PC-9 (cell line): ENCODE measurements at places on chromosomes 7 and 10. TPM values are rescaled to one million over a fixed set of nuclear protein-coding genes. Genes with fewer than 3 reads are reported as not detected.
A peak's percentile ranks its signal among the peaks of the same experiment; 100 is the strongest.

DNA sequence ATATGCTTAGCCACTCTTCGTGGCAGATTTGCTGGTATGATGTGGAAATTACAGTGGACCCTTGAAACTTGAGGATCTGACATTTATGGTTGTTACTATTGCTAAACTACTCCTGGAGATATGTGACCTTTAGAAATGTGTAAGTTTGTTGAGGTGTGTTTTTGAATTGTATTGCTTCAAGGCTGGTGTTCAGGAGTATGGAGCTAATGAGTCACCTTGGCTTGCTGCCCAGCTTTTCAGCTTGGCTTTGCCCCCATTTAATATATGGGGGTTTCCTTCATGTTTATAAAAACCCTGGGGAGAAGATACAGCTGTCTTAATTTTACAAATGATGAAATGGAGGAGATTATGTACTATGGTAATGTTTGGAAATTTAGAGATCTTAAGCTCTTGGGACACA, 11.6 kb downstream of the HBP1 start:
- DNase-seq: peak; percentile 57
- no peaks in the 10 kb centered on the region for H3K27me3 ChIP-seq
- H3K4me1 ChIP-seq: peaks cover 20% of the 10 kb centered on the region
- peaks cover 55% of the 10 kb centered on the region for H3K36me3 ChIP-seq

GRCh38 chr10:85458324-85458723, 908.3 kb downstream of the GRID1 start:
- H3K36me3 ChIP-seq: no peaks in the 10 kb centered on the region
- H3K27me3 ChIP-seq: no peaks in the 10 kb centered on the region

DNA sequence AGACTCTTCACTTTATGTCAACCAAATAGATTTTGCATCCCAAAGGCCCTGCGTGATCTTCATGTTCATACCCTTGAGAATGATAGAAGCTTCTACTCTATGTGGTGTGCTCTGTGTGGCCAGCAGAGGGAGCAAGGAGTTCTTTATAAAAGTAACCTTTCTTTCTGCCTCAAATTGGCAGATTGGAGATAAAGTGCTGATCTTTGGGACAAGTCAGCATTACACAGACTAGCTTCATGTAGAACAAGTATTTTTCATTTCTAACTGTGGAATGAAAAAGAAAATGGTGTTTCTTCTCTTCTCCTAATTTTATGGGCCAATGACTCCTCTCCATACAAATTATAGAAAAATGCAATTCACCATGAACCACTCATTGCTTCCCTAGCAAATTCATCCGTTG, 1214.1 kb downstream of the SORCS1 start:
- DNase-seq: no peak
- no peak overlapping the region for H3K4me3 ChIP-seq
- no peak overlapping the region for H3K27ac ChIP-seq
- no peaks in the 10 kb centered on the region for H3K36me3 ChIP-seq

DNA sequence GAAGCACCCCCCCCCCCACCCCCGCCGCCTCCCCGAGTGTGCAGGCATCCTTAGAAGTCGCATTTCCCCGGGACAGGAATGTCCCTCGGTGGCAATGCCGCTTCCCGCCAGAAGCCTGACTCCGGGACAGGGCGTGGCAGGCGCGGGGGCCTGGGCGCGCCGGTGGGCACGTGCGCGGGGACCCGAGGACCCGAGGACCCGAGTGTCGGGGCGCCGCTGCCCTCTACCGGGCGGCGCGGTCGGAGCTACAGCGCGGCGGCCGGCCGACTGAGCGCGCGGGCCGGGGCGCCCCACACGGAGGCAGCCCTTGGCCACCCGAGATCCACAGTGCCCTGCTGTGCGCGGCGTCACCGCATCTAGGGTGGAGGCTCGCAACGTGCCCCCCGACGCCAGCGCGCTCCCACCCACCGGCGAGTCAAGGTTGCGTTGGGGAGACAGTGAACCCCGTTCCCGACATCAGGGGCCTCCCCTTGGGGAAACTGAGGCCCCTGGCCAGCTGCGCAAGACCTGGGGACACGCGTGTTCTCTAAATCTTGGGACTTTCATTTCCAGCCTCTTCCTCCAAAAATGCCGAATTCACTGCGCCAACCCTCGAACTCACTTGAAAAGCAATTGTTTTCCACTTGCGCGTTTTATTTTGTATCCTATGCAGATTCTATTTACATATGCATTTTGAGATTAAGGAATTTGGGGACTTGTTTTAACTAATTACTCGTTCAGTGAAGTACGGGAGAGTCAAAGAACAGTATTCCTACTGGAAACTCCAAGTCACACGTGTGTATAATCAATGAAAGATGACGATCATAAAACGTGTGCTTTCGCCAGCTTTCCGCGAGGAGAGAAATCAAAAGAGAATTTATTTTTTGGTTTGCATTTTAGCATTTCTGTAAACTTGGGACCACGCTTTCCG, 3.1 kb upstream of the CUX1 start:
- no peaks in the 10 kb centered on the region for H3K36me3 ChIP-seq
- H3K27ac ChIP-seq: no peak overlapping the region
- H3K4me1 ChIP-seq: peaks cover 15% of the 10 kb centered on the region
- H3K4me3 ChIP-seq: peak overlapping the region; percentile 95
- DNase-seq: peak; percentile 74

GRCh38 chr10:51896849-51897248, 197.5 kb upstream of the CSTF2T start:
- H3K4me3 ChIP-seq: no peak overlapping the region
- H3K36me3 ChIP-seq: no peaks in the 10 kb centered on the region
- no peak overlapping the region for H3K27ac ChIP-seq

DNA sequence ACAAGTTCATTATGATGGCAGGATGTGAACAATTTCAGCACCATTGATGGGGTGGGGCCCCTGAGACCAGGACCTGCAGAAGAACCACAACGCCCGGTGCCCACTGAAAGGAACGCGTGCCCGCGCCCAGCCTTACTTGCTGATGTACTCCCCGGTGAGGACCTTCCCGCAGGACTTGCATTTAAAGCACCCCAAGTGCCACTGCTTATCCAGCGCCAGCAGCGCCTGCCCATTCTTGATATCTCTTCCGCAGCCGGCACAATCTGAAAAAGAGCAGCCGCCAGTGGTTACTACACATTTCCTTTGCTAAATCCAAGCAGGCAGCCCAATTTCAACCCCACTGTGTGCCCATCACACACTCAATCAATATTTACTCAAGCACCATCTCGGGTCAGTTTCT, 110.6 kb downstream of the ABLIM1 start:
- peaks cover 16% of the 10 kb centered on the region for H3K4me1 ChIP-seq
- H3K27ac ChIP-seq: no peak overlapping the region
- H3K36me3 ChIP-seq: no peaks in the 10 kb centered on the region
- no peak overlapping the region for H3K4me3 ChIP-seq
- H3K27me3 ChIP-seq: no peaks in the 10 kb centered on the region
- DNase-seq: no peak

DNA sequence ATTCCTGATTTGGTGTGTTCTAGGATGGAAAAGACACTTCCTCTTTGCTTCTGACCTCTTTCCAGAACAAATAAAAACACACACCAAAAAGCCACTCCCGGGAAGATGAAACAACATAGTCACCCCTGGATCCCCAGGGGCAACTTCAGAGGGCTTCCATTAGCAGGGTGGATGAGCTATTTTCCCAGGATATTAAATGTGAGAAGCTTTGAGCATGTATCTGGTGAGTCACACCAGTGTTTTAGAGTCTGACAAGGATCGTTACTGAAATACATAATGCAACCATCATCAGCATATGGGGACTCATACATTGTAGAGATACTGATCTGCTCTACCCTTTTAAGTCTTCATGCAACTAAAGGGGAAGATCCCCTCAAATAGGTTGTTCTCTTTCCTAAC, 115.5 kb upstream of the ZNF438 start:
- H3K27ac ChIP-seq: peak overlapping the region; percentile 62
- peak; percentile 69 for DNase-seq
- H3K27me3 ChIP-seq: no peaks in the 10 kb centered on the region
- no peak overlapping the region for H3K4me3 ChIP-seq
- H3K36me3 ChIP-seq: no peaks in the 10 kb centered on the region

- no peaks in the 10 kb centered on the region for H3K27me3 ChIP-seq
- no peak overlapping the region for H3K27ac ChIP-seq
- no peak for DNase-seq
- H3K4me1 ChIP-seq: no peaks in the 10 kb centered on the region
- no peaks in the 10 kb centered on the region for H3K36me3 ChIP-seq
Measured at GRCh38 chr10:5559642-5560141, 34.9 kb downstream of the CALML3 start.

- no peaks in the 10 kb centered on the region for H3K36me3 ChIP-seq
- no peak for DNase-seq
- H3K27ac ChIP-seq: no peak overlapping the region
- no peaks in the 10 kb centered on the region for H3K27me3 ChIP-seq
- no peaks in the 10 kb centered on the region for H3K4me1 ChIP-seq
- H3K4me3 ChIP-seq: no peak overlapping the region
Measured at GRCh38 chr7:127644484-127644883, 7.5 kb upstream of the SND1 start.

- no peak overlapping the region for H3K27ac ChIP-seq
- no peaks in the 10 kb centered on the region for H3K36me3 ChIP-seq
- peaks cover 13% of the 10 kb centered on the region for H3K4me1 ChIP-seq
- no peak overlapping the region for H3K4me3 ChIP-seq
Measured at GRCh38 chr10:124429576-124429975, 10.9 kb upstream of the OAT start.

GRCh38 chr7:134789967-134790685, 10.7 kb downstream of the CALD1 start:
- H3K4me3 ChIP-seq: no peak overlapping the region
- no peak overlapping the region for H3K27ac ChIP-seq
- H3K4me1 ChIP-seq: no peaks in the 10 kb centered on the region
- H3K36me3 ChIP-seq: no peaks in the 10 kb centered on the region
- H3K27me3 ChIP-seq: no peaks in the 10 kb centered on the region

DNA sequence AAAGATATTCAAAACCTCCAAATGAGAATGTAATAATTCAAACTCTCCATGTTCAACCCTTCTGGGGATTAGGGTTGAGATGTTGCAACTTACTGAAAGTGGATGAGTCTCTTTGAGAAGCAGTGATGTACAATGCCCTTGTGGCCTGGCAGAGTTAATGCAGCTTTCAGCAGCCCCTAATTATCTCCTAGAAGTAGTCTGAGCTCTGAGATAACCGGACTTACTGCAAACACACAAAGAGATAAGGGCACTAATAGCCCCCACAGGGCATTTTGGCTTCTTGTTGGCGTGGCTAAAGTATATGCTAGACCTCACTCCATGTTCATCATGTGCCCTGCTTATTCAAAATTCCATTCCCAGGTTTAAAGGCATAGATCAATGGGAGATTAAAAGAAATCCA, 404.7 kb downstream of the NEBL start:
- no peak overlapping the region for H3K27ac ChIP-seq
- H3K36me3 ChIP-seq: no peaks in the 10 kb centered on the region
- no peaks in the 10 kb centered on the region for H3K4me1 ChIP-seq

- H3K4me1 ChIP-seq: no peaks in the 10 kb centered on the region
Measured at GRCh38 chr7:18778594-18778993, 283.0 kb downstream of the HDAC9 start.

- H3K27me3 ChIP-seq: peaks cover 92% of the 10 kb centered on the region
- no peaks in the 10 kb centered on the region for H3K4me1 ChIP-seq
- DNase-seq: no peak
- H3K27ac ChIP-seq: no peak overlapping the region
Measured at GRCh38 chr10:1178506-1178905, 122.3 kb downstream of the WDR37 start.

DNA sequence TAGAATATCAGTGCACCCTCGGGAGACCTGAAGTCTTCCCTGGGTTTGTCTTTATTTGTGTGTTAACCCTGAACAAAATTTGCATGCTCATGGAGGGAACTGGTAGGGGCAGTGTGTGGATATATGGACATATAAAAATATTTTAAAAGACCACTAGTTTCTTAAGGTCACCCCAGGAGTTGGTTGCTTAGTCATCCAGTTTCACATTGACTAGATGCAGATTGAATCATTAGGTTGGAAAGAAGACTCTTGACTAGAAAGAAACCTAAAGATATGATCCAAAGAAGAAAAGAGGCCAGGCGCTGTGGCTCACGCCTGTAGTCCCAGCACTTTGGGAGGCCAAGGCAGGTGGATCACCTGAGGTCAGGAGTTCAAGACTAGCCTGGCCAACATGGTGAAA, 137.1 kb downstream of the KAT6B start:
- H3K4me1 ChIP-seq: peaks cover 12% of the 10 kb centered on the region
- no peak for DNase-seq
- no peak overlapping the region for H3K27ac ChIP-seq
- H3K36me3 ChIP-seq: no peaks in the 10 kb centered on the region
- no peak overlapping the region for H3K4me3 ChIP-seq

DNA sequence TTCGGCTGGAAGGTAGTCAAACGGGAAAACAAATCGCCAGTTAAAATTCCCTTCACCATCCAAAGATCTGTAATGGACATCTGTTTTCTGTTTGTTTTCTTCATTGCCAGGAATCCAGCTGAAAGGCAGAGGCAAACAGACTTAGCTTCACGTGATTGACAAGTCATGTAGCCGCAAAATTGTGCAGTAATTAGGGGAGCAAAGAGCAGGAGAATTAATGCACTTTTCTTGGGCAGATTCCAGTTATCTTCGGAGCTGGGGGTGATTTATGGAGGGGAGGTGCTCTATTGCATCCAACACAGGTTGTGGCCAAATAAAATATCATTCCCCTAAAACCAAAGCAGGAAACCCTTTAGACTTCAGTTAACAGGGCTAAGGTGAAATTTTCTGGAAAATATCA, 162.2 kb downstream of the MYOF start:
- no peaks in the 10 kb centered on the region for H3K4me1 ChIP-seq
- no peaks in the 10 kb centered on the region for H3K36me3 ChIP-seq
- H3K27ac ChIP-seq: no peak overlapping the region
- H3K27me3 ChIP-seq: no peaks in the 10 kb centered on the region

DNA sequence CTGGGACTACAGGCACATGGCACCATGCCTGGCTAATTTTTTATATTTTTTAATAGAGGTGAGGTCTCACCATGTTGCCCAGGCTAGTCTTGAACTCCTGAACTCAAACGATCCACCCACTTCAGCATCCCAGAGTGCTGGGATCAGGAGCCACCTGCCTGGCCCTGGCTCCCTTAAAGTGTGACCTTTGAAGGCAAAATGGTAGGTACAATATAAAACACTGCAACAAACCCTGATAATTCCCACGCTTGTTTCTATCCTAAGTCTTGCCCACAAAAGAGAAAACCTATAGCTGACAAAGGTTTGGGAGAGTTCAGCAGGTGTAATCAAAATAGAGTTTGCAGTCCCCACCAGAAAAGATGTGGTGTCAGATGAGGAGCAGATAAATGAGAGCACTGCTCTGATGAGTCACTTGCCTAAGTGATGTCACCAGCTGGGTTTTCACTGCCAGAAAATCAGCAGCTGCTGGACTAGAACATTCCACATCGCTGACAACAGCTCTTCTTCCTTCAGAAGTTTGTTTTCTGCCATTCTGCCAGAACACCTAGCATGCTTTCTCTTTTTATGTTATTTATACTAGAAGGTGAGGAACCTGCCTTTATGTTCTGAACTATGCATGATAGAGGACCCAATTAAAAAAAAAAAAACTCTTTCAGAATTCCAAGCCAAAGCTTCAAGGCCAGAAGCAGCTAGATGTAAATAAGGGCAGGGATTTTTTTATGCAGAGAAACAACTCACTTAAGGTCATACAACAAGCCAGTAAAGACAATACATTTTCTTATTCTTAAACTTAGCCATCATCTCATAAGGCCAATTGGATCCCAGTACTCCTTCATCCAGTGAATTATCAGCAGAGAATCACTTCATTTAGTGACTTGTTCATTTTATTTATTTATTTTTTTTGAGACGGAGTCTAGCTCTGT, 18.0 kb downstream of the PURB start:
- no peak overlapping the region for H3K27ac ChIP-seq
- DNase-seq: peak; percentile 24
- no peak overlapping the region for H3K4me3 ChIP-seq
- H3K36me3 ChIP-seq: no peaks in the 10 kb centered on the region
- H3K27me3 ChIP-seq: no peaks in the 10 kb centered on the region
- H3K4me1 ChIP-seq: peaks cover 15% of the 10 kb centered on the region; the same call in 1 of the 2 replicates

The ADAMTS14 gene
- total RNA-seq: 1.9 and 2.7 TPM in 2 replicates

The GLCCI1 gene
- total RNA-seq: 34.3 and 42.1 TPM in 2 replicates

The VIPR2 gene
- total RNA-seq: not detected in 2 replicates

The HOXA3 gene
- total RNA-seq: 50.5 and 53.1 TPM in 2 replicates

The PRPF18 gene
- 18.9 and 19.1 TPM in 2 replicates for total RNA-seq

The MMP21 gene
- not detected in 2 replicates for total RNA-seq

The CCDC3 gene
- total RNA-seq: 0.13 TPM in 1 of 2 replicates, not detected in the other
